ENCODE measurements at places on chromosomes 7 and 10. TPM values are rescaled to one million over a fixed set of nuclear protein-coding genes. Genes with fewer than 3 reads are reported as not detected.

DNA sequence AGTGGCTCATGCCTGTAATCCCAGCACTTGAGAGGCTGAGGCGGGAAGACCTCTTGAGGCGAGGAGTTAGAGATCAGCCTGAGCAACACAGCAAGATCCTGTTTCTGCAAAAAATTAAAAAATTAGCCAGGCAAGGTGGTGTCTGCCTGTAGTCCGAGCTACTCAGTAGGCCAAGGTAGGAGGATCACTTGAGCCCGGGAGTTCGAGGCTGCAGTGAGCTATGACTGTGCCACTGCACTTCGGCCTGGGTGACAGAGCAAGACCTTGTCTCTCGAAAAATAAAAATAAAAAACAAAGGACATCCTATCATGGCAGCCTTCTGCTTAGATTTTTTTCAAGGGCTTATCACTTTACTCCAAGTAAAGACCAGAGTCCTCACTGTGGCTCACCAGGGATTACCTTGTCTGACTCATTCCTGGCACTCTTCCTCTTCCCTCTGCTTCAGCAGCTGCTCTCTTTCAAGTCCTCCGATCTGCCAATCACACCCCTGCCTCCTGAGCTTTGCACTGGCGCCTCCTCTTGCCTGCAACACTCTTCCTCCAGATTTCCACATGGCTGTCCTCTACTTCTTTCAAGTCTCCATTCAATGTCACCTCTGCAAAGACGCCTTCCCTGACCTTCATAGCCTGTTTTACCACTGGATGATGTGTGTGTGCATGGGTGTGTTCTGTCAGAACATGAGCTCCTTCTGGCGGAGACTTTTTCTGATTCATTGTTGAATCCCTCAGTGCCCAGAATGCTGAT is 7.7 kb downstream of the PRTFDC1 start:
- no peak for DNase-seq

GRCh38 chr7:142892951-142893350 is 7.4 kb upstream of the TRPV6 start:
- H3K27me3 ChIP-seq: peaks cover 28% of the 10 kb centered on the region
- no peak overlapping the region for H3K27ac ChIP-seq
- no peaks in the 10 kb centered on the region for H3K4me1 ChIP-seq
- H3K36me3 ChIP-seq: no peaks in the 10 kb centered on the region

DNA sequence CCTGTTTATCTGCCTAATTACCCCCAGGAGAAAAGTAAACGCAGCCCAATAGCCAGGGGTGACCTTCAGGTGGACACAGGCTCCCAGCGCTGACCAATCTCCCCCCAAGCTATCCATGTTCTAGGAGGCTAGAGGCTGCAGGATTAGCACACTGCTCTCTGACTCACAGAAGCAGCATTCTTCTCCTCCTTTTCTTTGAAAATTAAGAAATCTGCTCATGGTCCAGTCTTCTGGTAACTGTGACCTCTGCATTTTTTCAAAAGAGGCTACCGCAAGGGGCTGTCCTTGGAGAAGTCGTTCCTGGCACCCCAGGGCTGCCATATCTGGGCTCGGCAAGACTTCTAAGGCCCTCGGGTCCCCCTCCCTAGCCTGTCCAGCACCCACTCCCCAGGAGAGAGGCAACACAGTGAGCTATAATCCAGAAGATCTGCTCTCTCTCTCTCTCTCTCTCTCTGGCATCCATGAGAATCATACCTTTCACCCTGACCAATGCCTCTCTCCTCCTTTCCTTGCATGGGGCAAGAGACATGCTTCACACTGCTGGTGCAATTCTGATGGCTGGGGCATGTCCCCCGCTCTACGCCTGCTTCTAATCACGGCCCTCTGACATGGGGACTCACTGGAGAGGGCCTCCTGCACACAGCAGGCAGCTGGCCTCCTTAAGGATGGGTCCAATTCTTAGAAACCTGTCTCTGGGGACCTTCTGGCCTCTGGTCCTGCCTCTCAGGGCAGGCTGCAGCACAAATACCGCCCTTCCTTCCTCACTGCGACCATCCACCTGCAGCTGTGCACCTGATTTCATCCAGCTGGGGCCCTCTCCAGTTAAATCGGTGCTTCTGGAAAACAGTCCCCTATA is 27.3 kb downstream of the ANXA11 start:
- peaks cover 28% of the 10 kb centered on the region for H3K36me3 ChIP-seq
- no peaks in the 10 kb centered on the region for H3K27me3 ChIP-seq
- no peak overlapping the region for H3K4me3 ChIP-seq
- DNase-seq: no peak

GRCh38 chr10:49094646-49095045 is 20.7 kb downstream of the VSTM4 start:
- no peak overlapping the region for H3K27ac ChIP-seq
- DNase-seq: no peak
- no peak overlapping the region for H3K4me3 ChIP-seq
- H3K27me3 ChIP-seq: peaks cover 12% of the 10 kb centered on the region
- no peaks in the 10 kb centered on the region for H3K36me3 ChIP-seq

GRCh38 chr7:104382616-104383015 is 54.2 kb downstream of the LHFPL3 start:
- H3K4me3 ChIP-seq: no peak overlapping the region
- H3K27me3 ChIP-seq: peaks cover 9% of the 10 kb centered on the region
- no peak for DNase-seq

Gene ECHDC3
- 12.5 TPM for total RNA-seq

Gene DNAJC1
- 10.9 TPM for total RNA-seq

Data from activated B cell treated with CpG ODN at 0.5 μM for 24 hours (primary cell).